ENCODE measurements at places on chromosomes 6 and 20.

DNA sequence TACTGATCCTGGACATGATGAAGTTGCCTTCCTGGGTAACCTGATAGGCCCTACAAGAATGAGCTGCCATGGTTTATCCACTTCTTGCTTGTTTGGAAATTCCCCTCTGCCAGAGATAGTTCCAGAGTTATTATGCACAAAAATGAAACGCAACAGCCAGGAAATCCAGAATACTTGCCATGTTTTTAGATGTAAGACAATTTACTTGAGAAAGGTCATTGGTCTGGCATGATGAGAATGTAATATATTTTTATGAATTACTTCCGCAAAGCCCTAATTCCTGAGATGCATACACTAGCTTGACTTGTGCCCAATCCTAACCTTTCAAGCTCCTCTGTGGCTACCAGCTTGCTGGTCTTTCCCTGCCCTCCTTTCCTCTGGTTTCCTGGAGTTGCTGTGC lies 27.9 kb upstream of the NT5E start:
- DNase-seq = no peak

DNA sequence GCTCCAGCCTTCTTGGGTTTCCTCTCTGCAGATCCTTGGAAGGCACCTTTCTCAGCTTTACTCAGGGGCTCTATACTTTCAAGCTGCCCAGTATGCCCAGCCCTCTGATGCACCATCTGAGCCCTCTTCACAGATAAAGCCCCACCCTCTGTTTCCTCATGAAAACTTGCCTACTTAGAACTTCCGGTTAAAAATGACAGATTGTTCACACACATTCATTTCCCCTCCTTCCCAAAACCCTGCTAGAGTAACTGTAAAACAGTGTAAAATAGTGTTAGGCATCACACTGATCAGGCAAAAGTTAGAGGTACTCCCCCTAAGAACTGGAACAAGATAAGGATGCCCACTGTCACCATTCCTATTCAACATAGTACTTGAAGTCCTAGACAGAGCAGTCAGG lies 14.0 kb upstream of the GCM1 start:
- DNase-seq = no peak

DNA sequence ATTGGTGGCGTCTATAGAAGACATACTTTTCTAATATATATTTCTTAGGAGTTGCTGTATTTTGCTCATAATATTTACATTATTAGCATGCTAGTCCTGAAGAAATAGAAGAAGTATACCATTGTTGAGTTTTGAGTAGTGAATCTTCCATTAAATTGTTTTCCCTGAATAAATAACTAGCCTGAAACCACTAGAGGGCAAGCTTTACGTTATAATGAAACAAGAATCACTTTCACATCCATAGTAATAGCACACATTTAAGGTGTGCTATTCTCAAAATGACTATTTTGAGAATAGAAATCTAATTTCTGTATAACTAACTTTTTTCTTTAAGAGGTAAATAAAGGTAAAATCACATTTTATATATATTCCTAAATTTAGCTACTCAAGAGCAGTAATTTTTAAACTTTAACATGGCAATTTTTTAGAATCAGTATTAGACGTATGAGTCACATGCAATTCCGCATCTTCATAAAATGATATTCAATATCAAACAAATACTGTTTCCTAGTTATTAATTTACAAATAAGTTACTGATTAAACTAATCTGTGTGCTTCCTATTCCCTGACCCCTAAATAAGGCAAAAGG lies 213.2 kb upstream of the MANEA start:
- no peak for DNase-seq

GRCh38 chr6:41722969-41723529 lies 12.4 kb downstream of the TFEB start:
- no peak for DNase-seq

DNA sequence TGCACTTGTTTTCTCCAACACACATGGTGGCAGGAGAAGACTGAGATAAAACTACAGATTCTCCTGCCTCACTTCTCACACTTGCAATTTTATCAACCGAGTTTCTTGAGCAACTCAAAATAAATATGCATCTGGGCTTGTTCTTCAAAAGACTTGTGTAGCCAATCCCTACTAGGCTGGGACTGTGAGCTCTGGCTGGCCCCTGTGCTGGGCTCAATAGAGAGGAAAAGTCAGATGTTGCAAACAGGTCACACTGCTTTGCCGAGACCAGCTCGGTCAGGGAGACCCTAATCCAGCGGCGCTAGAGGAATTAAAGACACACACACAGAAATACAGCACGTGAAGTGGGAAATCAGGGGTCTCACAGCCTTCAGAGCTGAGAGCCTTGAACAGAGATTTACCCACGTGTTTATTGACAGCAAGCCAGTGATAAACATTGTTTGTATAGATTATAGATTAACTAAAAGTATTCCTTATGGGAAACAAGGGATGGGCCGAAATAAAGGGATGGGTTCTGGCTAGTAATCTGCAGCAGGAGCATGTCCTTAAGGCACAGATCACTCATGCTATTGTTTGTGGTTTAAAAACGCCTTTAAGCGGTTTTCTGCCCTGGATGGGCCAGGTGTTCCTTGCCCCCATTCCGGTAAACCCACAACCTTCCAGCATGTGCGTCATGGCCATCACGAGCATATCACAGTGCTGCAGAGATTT lies 32.7 kb downstream of the FAM50B start:
- DNase-seq = no peak

DNA sequence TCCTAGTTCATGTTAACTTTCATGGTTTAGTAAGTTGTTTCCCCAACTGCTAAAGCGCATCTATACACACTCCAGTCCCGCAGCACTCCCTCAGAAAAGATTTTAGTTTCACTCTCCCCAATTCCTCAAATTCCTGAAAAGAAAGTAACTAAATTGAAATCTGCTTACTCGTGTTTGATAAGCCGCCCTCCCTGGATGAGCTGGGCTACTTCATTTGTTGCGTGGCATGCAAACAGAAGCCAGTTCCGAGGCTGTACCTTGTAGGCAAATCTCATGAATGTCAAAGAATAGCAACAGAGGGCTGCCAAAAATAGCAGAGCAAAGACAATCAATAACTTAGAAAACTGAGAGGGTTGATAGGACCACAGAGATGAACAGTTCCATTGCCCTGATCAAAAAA lies 16.9 kb downstream of the MPC1 start:
- DNase-seq = no peak

DNA sequence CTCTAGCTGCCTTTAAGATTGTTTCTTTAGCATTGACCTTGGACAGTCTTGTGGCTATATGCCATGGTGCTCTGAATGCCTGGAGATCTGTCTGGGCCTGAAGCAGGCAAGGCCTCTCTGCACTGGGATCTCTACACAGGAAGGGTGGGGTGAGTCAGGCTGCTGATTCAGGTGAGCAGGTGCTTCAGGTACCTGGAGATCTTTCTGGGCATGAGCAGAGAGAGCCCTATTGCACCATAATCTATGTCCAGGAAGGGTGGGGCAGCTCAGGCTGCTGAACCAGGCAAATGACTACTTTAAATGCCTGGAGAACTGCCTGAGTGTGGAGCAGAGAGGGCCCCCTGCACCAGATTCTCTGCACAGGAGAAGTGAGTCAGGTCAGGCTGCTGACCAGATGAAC lies 94.5 kb downstream of the TPBG start:
- no peak for DNase-seq

DNA sequence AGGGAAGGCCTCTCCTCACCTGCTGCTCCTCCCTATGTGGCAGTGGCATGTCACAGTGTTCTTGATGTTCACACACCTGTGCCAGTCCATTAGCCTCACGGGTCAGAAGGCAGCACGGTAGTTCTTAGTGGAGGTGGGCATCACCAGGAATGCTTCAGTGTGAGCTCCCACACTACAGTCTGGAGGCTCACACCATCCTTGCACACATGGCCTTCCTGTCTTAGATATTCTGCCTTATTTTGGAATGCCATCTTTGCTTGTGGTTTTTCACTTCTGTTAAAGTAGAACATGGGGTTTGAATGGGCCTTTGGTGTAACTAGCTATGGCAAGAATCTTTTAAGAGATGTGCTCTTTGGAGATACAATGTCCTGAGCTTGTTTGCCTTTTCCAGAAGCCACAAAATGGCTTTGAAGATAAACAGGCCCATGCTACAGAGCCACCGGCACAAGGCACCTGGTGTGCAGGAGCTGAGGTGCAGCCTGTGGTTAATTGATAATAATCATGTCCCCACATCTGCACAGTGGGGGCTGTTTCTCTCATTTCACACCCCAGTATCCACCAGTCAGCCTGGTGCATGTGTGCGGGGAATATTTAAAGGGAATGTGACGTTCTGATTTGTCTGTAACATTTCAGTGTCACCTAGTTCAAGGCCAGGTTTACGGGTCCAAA lies 3.2 kb upstream of the SLC17A9 start:
- no peak for DNase-seq

GRCh38 chr6:11343963-11344723 lies 111.7 kb upstream of the NEDD9 start:
- no peak for DNase-seq

- DNase-seq = no peak
Observed at GRCh38 chr6:168041928-168042327, 37.1 kb downstream of the FRMD1 start.

DNA sequence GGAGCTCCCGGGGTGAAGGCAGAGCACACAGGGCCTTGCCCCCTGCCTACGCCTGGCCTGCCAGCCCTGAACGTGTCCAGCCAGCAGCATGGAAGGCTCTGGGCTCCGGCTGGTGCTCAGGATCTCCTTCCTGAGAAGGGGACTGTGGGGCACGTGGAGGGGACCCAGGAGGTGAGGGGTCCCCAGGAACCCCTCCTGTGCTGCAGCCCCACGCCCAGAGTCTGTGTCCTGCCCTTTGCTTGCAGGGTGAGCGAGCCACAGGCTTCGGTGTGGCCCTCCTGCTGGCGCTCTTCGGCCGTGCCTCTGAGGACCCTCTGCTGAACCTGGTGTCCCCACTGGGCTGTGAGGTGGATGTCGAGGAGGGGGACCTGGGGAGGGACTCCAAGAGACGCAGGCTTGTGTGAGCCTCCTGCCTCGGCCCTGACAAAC lies 22.3 kb downstream of the NPEPL1 start:
- no peak for DNase-seq

DNA sequence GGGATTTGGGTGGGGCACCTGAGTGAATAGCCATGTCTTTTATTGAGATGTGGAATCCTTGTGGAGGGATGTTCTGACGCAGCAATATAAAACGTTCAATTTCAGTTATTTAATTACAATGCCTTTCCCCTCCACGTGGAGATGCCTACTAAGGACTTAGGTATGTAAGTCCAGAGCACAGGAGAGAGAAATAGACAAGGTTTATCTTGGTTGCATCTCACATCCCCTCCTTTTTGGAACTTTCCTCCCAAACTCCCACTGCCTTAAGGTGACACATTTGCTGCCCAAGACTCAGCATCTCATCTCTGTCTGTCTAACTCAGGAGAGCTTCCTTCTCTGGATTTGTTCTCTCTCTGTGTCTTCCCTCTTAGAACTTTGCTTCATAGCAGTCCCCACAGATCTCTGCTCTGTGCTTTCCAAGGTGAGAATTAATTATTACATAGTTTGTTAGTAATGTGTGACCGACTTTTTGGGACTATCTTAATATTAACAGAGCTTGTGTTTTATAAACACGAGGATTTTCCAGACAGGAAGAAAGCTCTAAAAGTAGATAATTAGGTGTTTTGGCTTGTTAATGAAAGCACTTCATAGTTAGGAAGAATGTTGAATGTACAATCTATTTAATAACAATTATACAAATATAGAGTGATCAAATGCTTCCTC lies 52.6 kb downstream of the COL19A1 start:
- no peak for DNase-seq

DNA sequence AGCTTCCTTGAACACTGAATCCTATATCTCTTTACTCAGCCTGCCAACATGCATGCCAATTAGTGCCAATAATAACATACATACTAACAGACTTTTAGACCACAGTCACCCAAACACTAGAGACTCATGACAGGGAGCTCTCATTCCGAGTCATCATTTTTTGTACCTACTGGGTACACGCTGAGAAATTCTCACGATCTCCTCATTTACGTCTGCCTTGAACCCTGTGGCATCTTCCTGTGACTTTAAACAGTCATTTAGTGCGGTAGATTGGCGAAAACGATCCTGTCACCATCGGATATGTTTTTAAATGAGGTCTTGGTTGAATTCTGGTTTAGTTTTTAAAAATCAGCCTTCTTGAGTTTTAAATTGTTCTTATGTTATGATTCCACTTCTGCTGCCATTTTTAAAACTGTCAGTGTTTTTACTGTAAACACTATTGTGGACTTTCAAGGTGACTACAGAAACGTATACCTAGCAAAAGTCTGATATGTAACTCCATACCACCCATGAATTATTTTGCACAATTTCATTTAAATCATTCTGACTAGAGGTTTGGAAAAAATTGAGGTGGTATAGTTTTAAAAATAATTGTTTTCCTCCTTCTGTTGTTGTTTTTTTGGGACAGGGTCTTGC lies 275.4 kb downstream of the TSHZ2 start:
- DNase-seq = no peak

DNA sequence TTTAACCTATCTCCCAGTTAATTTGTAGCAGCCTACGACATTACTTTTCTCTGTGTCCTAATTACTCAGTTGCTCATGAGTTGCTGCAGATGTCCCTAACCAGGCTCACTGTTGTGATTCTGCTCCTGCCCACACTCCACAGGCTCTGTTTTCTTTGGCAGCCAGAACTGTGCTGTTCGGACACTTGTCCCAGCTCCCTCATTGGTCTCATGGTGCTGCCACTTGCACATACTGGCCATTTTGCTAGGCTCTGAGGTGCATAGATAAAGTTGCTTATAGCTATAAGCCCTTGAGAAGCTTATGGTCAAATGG lies 55.0 kb downstream of the NOX3 start:
- DNase-seq = no peak

DNA sequence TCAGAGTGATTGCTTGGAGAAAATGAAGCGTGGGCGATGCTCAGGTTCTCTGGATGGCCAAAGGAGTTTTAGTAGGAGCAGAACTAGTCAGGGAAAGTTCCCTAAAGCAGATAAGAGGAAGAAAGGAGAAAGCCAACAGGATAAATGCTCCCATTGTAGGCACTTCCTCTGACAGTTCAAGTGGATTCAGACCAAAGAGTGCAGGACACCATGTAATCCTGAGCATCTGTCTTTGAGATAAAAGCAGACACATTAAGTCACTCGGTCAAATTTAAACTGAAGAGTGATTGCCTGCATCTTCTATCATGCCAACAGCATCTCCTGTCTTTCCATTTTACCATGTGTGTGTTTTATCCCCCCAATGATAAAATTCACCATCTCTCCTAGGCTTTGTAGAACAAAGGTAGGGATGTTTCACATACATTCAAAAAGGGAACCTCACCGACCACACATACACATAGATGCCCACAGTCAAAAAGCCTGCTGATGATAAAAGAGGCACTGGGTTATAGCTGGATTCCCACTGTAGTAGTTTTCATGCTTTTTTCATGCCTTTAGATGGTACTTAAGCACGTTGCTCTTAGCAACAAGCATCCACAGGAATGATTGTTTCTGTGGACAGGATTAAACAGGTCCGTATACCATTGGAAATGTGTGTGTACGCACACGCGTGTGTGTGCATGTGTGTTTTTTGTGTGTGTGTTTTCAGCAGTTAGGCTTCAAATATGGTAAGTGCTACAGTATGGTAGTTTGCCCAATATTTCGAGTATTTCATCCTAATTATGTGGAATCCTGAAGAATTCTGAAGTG lies 7.0 kb downstream of the GRIK2 start:
- DNase-seq = no peak

All from stimulated activated CD8-positive, alpha-beta memory T cell treated with anti-CD3 and anti-CD28 coated beads, Interleukin-7, amount 100 ng/mL, for 1 hour (primary cell).